ENCODE measurements at places on chromosomes 2 and 18.

GRCh38 chr2:13858626-13859025 is 773.9 kb upstream of the LRATD1 start:
- DNase-seq = no peak

DNA sequence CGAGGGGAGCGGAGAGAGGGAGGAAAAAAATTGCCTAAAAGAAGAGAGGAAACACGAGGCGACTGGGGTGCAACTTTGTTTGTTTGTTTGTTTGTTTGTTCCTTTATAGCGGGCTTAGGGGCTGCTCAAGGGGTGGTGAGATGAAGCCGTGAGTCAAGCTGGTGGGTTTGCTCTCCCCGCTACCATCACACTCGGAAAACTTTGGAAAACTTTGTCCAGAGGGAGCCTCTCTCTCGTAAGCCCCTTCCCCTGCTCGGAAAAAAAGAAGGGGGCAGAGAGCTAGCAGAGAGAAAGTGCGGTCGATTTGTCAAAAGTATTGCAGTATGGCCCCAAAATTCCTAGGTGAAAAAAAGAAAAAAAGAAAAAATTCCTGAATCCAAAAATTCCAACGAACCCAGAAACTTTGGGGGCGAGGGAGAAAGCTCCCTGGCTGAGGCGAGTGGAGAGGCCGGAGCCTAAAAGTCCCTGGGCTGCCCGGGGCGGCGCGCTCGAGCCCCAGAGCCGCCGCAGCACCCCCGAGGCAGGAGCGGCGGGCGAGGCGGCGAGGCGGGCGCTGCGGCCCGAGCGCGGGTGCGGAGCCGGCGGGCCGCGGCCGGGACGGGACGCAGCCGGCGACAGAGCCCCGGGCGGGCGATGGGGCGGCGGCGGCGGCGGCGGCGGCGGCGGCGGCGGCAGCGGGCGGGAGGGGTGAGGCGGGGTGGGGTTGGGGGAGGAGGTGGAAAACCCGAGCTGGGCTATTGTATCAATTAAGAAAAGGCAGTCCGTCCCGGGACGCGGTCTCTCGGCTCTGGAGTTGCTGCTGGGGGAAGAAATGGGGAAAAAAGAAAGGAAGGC is 558 bp upstream of the CYP26B1 start:
- DNase-seq = no peak

DNA sequence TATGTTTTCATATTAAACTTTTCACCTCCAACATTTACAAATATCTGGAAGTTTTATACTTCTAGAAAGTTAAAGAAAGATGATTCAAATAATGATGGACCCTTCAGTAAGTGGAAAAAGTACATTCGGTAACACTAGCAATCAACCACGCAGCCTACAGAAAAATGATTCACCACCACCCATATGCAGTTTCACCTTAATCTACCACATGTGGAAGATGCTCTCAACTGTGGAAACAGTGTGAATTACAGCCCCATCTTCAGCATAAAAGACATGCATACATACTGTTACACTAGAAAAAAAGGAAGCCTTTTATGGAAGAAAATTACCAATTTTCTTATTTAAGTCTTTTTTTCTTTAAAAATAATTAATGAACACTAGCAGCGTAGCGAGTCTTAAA is 1.1 kb downstream of the SLC38A11 start:
- DNase-seq = no peak

- DNase-seq = no peak
Observed at GRCh38 chr2:14720319-14720718, 87.8 kb downstream of the LRATD1 start.

All from effector CD4-positive, alpha-beta T cell (primary cell).